Fibroblast of lung (primary cell): ENCODE measurements at places on chromosomes 16 and 17. TPM values are rescaled to one million over a fixed set of nuclear protein-coding genes. Genes with fewer than 3 reads are reported as not detected.
A peak's percentile ranks its signal among the peaks of the same experiment; 100 is the strongest.

DNA sequence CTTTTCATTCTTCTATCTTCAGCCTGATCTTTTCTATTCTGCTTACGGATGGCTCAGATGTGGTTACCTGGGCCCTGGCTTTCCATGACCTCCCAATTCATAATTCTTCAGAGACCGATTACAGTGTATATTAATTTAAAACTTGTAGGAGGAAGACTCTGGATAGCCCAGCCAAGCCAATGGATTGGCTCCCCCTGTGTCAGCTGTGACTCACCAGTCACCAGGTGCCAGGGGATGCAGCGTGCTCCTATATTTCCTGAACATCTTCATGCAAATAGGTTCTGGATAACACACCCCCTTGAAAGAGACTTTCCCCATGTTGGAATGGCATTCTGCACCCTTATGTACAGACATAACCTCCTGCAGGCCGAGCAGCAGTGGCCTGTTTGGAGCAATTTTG lies 208.3 kb upstream of the WSCD1 start:
- no peaks in the 10 kb centered on the region for H3K4me1 ChIP-seq
- H3K4me3 ChIP-seq, result no peak overlapping the region
- H3K36me3 ChIP-seq, result no peaks in the 10 kb centered on the region
- H3K27me3 ChIP-seq, result no peaks in the 10 kb centered on the region

DNA sequence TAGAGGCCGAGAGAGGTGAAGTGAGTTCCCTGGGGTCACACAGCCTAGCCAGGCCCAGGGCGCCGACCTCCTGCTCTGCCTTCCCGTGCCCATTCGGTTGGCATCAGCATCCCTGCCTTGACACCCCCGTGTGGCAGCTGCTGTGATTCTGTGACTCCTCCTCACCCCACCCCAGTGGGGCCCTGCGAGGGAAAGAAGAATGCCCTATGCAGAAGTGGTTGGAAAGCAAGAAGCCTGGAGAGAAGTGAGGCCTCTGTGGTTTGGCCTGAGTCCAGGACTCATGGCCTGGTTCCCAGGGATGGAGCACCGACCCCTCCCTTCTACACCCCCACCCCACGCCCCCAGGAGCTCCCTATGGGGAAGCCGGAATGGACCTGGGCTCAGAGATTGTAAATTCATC lies 296.2 kb downstream of the SEC14L1 start:
- peaks cover 65% of the 10 kb centered on the region for H3K4me1 ChIP-seq
- H3K27ac ChIP-seq, result peak overlapping the region; percentile 31
- H3K27me3 ChIP-seq, result no peaks in the 10 kb centered on the region
- DNase-seq, result peak; percentile 92
- H3K4me3 ChIP-seq, result no peak overlapping the region
- H3K36me3 ChIP-seq, result peaks cover 7% of the 10 kb centered on the region

DNA sequence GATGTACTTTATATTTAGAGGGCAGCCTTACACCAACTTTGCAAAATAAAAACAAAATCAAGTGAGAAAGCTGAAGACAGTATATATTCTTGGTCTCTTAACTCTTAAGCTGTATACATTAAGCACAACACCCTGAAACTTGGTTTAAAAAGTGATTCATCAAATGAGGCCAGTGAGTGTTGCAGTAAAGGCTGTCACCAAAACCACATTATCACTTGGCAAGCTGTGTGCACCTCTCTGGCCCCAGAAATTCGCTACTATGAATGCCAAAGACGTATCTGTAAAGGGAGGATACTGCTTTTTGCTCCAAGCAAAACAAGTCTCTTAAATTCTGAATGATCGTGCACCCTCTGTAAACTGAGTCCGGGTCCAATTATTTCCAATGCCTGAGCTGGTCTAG lies 163.9 kb downstream of the ZFHX3 start:
- no peak overlapping the region for H3K4me3 ChIP-seq
- peaks cover 13% of the 10 kb centered on the region for H3K36me3 ChIP-seq
- peak; percentile 73 for DNase-seq
- no peak overlapping the region for H3K27ac ChIP-seq
- H3K27me3 ChIP-seq, result no peaks in the 10 kb centered on the region
- peaks cover 4% of the 10 kb centered on the region for H3K4me1 ChIP-seq

BAIAP3 gene
- total RNA-seq, result 0.26 and 0.83 TPM in 2 replicates

DNA sequence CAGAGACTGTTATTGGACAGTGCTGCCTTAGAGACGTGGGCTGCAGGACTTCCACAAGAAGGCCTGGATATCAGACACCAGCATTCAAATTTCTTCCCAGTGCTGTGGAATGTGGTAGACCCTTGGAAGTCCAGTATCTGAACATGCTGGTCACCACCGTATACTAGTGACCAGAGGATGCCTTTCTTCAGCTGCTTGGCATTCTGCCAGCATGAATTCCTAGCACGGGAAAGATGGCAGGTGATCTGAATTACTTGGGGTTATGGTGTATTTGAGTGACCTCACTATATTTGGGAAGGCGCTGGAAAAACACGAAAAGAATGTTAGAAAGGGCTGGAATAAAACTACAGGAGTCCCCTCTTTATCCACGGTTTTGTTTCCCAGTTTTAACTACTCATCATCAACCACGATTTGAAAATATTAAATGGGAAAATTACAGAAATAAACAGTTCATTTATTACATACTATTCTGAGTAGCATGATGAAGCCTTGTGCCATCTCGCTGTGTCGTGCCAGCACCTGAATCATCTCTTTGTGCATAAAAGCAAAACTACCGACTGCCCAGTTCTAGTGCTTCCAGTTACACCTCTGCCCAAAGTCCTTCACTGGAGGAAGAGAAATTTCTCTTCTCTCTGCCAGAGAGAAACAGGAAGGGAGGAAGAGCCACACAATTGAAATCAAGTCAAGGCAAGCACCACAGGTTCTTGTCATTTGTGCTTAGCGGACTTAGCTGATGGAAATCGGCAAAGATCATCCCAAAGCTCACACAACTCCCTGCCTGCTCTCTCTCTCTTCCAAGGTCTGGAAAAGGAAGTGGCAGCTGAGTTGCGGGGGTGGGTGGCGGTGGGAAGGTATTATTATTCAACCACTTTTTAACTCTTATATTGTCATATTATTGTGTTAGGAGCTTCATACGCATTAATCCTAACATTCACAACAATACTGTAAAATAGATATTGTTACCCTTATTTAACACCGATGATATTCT lies 1.4 kb upstream of the CHST4 start:
- DNase-seq, result no peak
- H3K4me3 ChIP-seq, result no peak overlapping the region
- H3K27ac ChIP-seq, result no peak overlapping the region
- no peaks in the 10 kb centered on the region for H3K27me3 ChIP-seq
- no peaks in the 10 kb centered on the region for H3K4me1 ChIP-seq

- peaks cover 3% of the 10 kb centered on the region for H3K36me3 ChIP-seq
- no peak overlapping the region for H3K4me3 ChIP-seq
- DNase-seq, result peak; percentile 72
- no peaks in the 10 kb centered on the region for H3K27me3 ChIP-seq
- H3K27ac ChIP-seq, result no peak overlapping the region
Observed at GRCh38 chr16:85037050-85037410, 9.4 kb downstream of the KIAA0513 start.

GRCh38 chr16:24396350-24397271 lies 140.5 kb downstream of the CACNG3 start:
- no peak overlapping the region for H3K27ac ChIP-seq
- H3K4me1 ChIP-seq, result no peaks in the 10 kb centered on the region
- H3K27me3 ChIP-seq, result no peaks in the 10 kb centered on the region
- DNase-seq, result no peak
- no peaks in the 10 kb centered on the region for H3K36me3 ChIP-seq
- H3K4me3 ChIP-seq, result no peak overlapping the region

SKAP1 gene
- not detected in 2 replicates for total RNA-seq

DNA sequence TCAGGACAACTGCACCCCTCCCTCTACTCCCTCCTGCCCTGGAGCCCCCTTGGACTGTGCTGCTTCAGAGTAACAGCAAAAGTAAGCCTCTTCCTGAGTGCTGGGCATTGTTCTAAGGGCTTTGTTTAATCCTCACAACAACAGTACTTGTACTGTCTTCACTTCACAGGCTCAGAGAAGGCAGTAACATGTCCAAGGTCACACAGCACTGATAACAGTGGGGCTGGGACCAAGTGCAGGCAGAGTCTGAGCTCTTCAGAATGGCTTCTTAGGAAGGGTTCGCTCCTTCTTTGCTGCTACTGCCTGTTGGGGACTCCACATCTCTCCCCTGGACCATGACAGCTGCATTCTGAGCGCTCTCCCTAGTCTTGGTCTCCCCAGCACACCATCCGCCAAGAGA lies 24.6 kb downstream of the TMEM132E start:
- H3K36me3 ChIP-seq, result no peaks in the 10 kb centered on the region
- H3K27me3 ChIP-seq, result no peaks in the 10 kb centered on the region
- no peaks in the 10 kb centered on the region for H3K4me1 ChIP-seq
- no peak overlapping the region for H3K4me3 ChIP-seq
- no peak overlapping the region for H3K27ac ChIP-seq

PLEKHG4 gene
- total RNA-seq, result 23.6 and 37.7 TPM in 2 replicates

NPIPA7 gene
- 0.51 and 1.7 TPM in 2 replicates for total RNA-seq

GRCh38 chr16:59249011-59249410 lies 514.9 kb upstream of the GOT2 start:
- H3K4me3 ChIP-seq, result no peak overlapping the region
- no peak overlapping the region for H3K27ac ChIP-seq
- H3K4me1 ChIP-seq, result no peaks in the 10 kb centered on the region
- H3K27me3 ChIP-seq, result no peaks in the 10 kb centered on the region
- DNase-seq, result no peak

GRCh38 chr17:55334881-55335540 lies 70.3 kb downstream of the HLF start:
- no peaks in the 10 kb centered on the region for H3K4me1 ChIP-seq
- no peaks in the 10 kb centered on the region for H3K36me3 ChIP-seq
- H3K4me3 ChIP-seq, result no peak overlapping the region

GRCh38 chr17:66781135-66781534 lies 53.8 kb upstream of the CACNG5 start:
- no peaks in the 10 kb centered on the region for H3K4me1 ChIP-seq
- H3K36me3 ChIP-seq, result peaks cover 5% of the 10 kb centered on the region

HOXB9 gene
- not detected in 2 replicates for total RNA-seq

- no peak for DNase-seq
- peaks cover 5% of the 10 kb centered on the region for H3K36me3 ChIP-seq
- no peaks in the 10 kb centered on the region for H3K4me1 ChIP-seq
Observed at GRCh38 chr17:80917716-80918560, 73.7 kb upstream of the CHMP6 start.

TAT gene
- not detected in 2 replicates for total RNA-seq

DNA sequence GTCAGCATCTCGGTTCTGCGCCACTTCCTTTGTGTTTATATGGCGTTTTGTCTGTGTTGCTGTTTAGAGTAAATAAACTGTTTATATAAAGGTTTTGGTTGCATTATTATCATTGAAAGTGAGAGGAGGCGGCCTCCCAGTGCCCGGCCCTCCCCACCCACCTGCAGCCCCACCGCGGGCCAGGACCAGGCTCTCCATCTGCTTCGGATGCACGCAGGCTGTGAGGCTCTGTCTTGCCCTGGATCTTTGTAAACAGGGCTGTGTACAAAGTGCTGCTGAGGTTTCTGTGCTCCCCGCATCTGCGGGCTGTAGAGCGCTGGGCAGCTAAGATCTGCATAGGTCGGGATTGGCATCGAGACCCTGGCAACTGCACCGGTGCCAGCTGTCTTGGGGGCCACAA lies 8.2 kb upstream of the BAIAP3 start:
- no peaks in the 10 kb centered on the region for H3K27me3 ChIP-seq
- peaks cover 21% of the 10 kb centered on the region for H3K36me3 ChIP-seq
- H3K4me1 ChIP-seq, result no peaks in the 10 kb centered on the region
- no peak overlapping the region for H3K4me3 ChIP-seq

DNA sequence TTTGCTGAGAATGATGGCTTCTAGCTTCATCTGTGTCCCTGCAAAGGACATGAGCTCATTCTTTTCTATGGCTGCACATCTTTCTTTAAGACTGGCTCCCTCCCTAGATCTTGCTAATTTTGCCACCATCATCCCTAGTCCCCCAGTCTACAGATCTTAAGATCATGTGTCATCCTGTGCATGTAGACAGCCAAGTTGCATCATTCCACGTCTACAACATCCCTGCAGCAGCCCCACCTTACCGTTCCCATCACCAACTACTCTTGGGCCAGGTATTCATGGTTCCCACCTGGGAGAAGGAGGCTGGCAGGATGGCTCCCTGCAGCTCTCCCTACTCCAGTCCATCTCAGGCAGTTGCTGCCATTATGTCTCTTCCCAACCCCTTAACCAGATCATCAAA lies 12.3 kb downstream of the CPPED1 start:
- H3K27me3 ChIP-seq, result no peaks in the 10 kb centered on the region
- no peaks in the 10 kb centered on the region for H3K36me3 ChIP-seq
- H3K4me1 ChIP-seq, result no peaks in the 10 kb centered on the region
- H3K4me3 ChIP-seq, result no peak overlapping the region

DNA sequence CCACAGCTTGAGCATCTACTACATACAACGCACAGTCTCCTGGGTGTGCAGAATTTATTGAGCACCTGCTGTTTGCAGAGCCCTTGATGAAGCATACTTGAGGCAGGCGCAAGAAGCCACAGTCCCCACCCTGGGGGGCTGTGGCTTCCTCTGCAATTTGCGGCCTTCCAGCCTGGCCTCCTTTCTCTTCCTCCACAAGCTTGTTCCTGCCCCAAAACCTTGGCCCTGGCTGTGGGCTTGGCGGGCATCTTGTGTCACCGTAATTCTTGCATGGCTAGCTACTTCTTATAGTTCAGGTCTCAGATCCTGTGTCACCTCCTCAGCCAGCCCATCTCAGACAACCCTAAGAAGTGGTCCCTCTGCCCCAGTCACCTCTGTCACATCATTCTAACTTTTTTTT lies 43.9 kb upstream of the POLR3E start:
- no peak for DNase-seq
- no peak overlapping the region for H3K4me3 ChIP-seq
- no peaks in the 10 kb centered on the region for H3K27me3 ChIP-seq
- H3K27ac ChIP-seq, result no peak overlapping the region
- no peaks in the 10 kb centered on the region for H3K4me1 ChIP-seq

DNA sequence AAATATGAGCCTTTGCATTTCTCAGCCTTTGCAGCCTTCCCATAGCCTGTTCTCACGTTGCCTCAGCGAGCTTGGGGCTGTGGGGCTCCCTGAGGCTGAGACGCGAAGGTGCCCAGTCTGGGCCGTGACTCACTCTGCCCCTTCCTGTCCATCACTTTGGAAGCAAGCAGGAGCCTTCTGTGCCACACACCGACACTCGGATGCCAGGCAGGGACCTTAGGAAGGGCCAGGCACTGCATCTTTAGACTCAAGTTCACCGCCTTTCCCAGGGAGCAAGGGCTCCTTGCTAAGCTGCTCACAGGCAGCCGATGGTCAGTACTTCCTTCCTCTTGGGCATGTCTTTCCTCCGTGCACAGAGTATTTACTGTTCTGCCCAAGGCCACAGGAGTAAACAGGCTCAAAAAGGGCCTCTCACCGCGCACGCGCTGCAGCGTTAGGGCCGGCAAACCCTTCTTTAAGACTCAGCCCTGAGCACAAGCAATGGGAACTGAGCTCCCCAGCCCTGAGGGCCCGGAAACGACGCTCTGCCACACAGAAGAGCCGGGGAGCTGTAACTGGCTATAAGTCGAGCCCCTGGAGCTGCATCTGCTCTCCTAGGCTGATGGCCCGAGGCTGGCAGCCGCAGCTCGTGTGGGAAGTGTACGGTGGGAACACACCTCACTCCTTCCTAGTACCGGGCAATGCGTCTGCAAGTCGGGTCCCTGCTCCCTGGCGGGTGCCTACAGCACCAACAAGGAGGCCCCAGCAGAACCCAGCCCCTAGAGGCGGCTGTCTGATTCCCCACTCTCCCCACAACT lies 7.2 kb downstream of the TIMM22 start:
- H3K36me3 ChIP-seq, result peaks cover 25% of the 10 kb centered on the region
- H3K27ac ChIP-seq, result peak overlapping the region; percentile 23
- DNase-seq, result no peak
- H3K4me1 ChIP-seq, result peaks cover 53% of the 10 kb centered on the region
- H3K27me3 ChIP-seq, result no peaks in the 10 kb centered on the region

GRCh38 chr17:39636587-39636926 lies 387 bp upstream of the STARD3 start:
- no peak for DNase-seq
- H3K27ac ChIP-seq, result peak overlapping the region; percentile 83
- no peaks in the 10 kb centered on the region for H3K36me3 ChIP-seq
- H3K4me1 ChIP-seq, result peaks cover 13% of the 10 kb centered on the region
- peaks cover 5% of the 10 kb centered on the region for H3K27me3 ChIP-seq

USP43 gene
- under 0.01 TPM in 2 replicates for total RNA-seq
